ENCODE measurements at places on chromosomes 7 and 10.

DNA sequence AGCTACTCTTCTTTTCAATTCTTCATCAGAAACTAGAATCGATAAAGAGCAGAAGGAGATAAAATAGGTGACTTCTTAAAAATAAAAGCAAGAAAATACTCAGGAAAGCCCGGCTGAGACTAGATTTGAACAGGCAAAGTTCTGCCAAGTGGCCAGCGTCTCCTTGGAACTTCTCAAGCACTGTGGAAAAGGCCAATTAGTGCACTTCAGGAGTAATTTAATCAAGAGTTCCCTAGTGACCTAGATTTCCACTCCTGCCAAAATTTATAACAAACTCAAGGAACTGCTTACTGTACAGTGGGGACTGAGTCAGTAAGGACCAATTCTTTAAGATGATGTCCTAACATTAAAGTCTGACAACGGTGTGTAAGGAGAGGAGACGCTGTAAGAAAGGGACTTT, 57.3 kb downstream of the CHCHD3 start:
- no peak for DNase-seq

GRCh38 chr10:132547421-132547861, 9.9 kb downstream of the INPP5A start:
- no peak for DNase-seq

DNA sequence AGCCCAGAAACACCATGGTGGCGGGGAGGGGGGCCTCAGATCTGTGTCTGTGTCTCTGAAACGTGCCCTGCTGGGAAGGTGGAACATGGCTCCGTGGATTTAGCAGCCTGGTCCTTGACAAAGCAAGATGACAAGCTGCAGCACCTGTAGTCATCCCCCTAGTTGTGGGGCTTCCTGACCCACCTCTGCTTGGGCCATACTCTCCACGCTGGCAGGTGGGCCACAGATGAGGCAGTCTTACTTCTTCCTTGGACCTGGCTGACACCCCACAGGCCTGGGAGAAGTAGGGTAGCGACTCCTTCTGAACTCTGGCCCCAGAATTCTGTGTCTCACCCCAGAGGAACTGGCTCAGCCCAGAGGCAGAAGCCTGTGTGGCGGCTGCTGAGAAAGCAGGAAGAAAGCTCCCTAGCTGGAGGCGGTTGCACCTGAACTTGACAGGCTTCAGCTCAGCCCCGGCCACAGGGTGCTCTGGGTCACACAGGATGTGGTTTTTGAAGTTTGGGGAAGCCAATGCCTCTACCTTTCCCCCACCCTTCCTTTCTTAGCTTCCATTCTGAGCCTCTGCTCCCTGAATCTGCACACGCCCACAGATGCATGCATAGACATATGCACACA, 113.9 kb downstream of the ABLIM1 start:
- no peak for DNase-seq

- no peak for DNase-seq
Measured at GRCh38 chr7:139889186-139889871, 60.3 kb downstream of the TBXAS1 start.
